Activated CD8-positive, alpha-beta T cell treated with anti-CD3 and anti-CD28 coated beads for 36 hours (primary cell): ENCODE measurements at places on chromosomes 6 and 20. TPM values are rescaled to one million over a fixed set of nuclear protein-coding genes. Genes with fewer than 3 reads are reported as not detected.

The ANKRD66 gene
- not detected for total RNA-seq

The EIF6 gene
- 132 TPM for total RNA-seq

The AARS2 gene
- total RNA-seq = 16.3 TPM

The TCF15 gene
- 0.23 TPM for total RNA-seq

The NRSN1 gene
- not detected for total RNA-seq

The MAP1LC3A gene
- total RNA-seq = 1.0 TPM
